Stimulated activated CD8-positive, alpha-beta memory T cell treated with anti-CD3 and anti-CD28 coated beads, Interleukin-7, amount 100 ng/mL, for 24 hours (primary cell): ENCODE measurements at places on chromosomes 3 and 15.

- no peak for DNase-seq
Observed at GRCh38 chr15:52093539-52094510, 18.8 kb downstream of the BCL2L10 start.

DNA sequence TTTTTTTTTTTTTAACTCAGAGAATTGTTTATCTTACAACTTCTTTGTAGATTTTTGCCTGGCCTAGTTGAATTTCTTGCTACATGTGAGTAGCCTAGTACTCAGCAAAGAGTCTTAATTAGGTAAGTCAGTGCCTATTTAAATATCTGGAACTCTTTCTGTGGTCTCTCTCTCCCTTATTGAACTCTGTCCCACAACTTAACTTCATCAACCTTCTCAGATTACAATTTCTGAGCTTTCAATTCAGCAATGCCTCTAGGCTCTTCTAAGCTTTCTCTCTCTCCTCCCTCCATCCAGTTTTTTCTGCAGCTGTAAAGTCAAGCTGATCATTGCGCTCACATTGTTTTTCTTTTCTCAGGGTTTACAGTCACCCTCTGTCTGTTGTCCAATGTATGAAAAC lies 517.6 kb upstream of the ROBO1 start:
- no peak for DNase-seq

- no peak for DNase-seq
Observed at GRCh38 chr3:30685267-30685667, 78.9 kb downstream of the TGFBR2 start.

DNA sequence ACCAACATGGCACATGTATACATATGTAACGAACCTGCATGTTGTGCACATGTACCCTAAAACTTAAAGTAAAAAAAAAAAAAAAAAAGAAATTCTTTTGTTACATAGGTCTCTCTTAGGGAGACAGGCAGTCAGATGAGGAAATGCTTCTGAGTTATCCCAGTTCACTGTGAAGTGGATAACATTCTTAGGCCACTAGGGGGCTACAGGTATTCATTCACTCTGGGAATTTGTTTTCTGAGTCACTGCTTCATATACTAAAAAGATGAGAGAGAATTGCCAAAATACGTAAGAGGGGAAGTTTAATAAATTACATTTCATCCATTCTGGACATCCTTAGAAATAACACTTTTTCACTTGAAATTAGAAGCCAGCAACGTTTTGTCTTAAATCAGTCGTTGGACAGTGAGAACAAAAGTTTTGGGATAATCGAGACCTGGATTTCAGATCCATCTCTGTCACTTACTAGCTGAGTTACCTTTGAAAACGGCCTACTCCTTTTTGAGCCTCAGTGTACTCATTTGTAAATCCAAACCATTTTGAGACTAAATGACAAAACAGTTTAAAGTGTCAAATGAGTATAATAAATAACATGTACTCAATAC lies 738.4 kb upstream of the ALCAM start:
- no peak for DNase-seq

GRCh38 chr3:112973325-112974177 lies 1.4 kb downstream of the CD200R1 start:
- DNase-seq: no peak

DNA sequence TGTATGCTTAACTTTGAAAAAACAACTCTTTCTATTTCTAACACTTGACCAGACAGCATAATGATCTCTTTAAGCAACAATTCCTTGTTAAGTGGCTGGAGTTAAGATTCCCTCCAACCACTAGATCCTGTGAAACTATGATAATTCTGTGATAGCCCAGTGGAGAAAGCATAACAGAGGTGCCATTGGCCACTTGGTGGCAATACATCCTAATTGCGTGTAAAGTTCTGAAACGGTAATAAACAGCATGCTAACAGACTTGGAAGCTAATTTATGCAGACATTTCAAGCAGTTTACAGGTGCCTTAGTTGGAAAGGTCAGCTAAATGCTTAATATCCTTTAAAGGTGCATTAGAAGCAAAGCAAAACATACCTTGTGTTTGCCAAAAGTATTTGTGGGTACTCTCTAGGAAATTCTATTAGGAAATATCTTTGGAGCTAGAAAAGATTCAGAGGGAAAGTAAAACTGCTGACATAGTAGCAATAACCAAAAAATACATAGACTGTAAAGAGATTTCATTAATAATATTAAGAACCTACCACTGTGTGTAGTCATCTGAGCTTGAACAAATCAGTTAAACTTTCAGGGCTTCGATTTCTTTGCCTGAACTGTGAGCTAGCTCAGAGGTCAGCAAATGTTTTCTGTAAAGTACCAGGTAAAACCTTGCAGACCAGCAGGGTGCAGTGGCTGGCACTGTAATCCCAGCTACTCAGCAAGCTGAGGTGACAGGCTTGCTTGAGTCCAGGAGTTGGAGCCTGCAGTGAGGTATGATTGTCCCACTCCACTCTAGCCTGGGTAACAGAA lies 19.0 kb upstream of the CSTA start:
- no peak for DNase-seq

GRCh38 chr3:95911767-95912166 lies 902.6 kb upstream of the EPHA6 start:
- no peak for DNase-seq

DNA sequence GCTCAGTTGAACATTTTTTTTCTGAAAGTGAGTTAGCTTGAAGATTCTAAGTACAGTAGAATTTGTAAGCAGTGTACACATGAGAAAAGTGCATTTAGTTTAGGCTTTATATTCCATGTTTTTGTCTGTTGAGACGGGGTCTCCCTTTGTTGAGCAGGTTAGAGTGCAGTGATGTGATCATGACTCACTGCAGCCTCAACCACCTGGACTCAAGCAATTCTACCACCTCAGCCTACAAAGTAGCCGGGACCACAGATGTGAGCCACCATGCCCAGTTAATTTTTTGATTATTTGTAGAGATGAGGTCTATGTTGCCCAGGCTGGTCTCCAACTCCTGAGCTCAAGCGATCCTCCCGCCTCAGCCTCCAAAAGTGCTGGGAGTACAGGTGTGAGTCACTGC lies 5.3 kb upstream of the CSNK1G1 start:
- no peak for DNase-seq

DNA sequence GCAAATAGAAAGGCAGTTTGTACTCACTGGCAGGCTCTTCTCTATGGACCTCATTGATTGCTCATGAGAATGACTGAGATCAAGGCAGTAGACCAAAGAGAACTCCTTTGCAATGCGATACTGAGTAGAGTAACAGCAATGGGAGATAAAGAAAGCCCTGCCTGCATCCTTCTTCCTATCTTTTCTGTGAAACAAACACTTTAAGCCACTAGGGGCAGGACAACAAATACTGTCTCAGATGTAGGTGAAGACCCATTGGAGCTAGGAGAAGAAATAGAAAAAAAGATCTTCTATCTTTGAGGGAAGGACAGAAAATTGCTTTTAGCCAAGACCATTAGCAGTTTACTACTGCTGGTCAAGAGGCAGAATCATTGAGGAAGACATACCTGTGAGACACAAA lies 117.6 kb upstream of the IGSF10 start:
- DNase-seq: no peak

DNA sequence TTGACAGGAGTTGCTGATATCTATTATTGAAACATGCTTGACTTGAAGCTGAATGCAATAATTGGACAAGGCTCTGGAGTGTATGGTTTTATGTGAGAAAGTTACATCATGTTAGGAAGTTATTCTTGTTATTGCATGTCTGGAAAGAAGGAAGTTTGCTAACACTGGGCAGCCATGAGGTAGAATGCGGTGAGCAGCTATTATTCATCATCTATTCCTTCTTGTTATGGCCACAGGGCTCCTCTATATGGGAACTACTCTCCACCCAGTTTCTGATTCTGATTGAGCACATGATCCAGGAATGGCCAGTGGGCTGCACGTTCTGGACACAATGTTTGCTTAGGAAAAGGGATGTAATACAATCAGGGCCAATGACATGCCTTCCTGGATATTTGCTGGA lies 37.8 kb upstream of the SCN5A start:
- no peak for DNase-seq

DNA sequence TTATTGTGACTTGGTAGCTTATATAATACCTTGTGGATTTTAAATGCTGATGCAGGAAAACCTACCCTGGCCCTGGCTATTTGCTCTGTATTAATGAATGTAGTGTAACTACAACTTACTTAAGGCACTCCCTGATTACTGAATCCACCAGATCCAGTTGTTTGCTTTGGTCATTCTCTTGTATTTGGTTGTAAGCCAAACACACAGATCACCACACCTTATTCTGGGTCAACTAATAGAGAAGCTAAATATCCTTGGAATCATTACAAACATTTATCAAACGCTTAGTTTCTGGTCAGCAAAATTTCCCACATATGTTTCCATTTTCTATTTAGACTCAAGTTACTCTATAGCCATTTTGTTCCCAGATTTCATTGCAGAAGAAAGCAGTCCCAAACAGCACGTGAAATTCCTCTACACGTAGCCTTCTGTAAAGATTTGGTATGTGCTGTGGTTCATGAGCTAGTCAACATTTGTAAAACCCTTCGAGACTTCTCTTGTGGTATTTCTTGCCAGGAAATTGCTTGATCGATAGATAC lies 322.6 kb downstream of the MEX3B start:
- no peak for DNase-seq

DNA sequence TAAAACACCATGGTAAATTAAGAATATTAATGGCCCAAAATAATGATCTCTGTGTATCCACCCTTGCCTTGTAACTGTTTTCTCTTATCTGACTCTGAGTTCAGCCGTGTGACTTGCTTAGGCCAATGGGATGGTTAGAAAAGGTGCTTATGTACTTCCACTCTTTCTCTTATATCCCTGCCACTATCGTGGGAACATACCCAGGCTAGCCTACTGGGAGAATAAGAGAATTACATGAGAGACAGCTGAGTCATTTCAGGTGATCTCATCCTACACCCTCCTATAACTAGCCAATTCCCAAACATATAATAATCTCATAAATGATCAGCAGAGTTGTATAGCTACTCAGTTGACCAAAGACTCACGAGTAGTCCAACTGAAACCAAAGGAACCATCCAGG lies 98.3 kb upstream of the ABI3BP start:
- DNase-seq: no peak
